ENCODE measurements at places on chromosomes 1 and 21.

DNA sequence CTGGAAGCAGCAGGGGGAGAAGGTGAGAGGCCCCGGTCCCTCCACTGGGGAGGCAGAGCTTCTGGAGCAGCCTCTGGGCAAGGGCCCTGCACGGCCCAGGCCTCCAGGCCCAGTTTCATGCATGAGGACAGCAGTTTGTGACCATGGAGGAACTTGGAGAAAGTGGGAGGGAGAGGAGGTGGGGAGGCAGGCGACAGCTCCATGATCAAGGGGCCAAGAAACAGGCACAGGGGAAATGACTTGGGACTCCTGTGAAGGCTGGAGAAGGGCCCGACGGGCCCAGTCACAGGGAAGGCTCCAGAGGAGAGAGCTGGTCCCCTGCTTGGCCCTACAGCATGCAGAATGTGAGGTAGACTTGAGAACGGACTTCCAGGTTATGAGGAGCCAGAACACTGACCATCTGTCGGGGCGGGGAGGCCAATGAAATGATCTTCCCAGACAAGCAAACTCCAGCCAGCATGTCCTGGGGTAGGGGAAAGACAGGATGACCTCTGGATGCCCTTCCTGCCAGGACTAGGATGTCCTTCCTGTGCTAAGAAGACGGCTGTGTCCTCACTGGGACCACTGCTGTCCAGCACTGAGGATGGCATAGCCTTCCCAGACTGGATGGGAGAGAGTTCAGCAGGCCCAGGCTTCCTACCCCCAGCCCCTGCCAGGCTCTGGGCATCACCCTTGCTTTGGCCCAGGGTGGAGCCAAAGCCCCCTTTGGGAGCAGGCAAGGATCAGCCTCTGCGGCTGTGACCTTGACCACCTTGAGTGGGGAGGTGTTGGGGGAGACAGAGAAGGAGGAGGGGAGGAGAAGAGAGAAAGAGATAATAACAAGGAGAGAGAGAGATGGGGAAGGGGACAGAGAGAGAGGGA lies 548.2 kb downstream of the PTPRU start:
- DNase-seq = no peak
- no peaks in the 10 kb centered on the region for H3K4me1 ChIP-seq
- no peak overlapping the region for H3K27ac ChIP-seq
- no peak overlapping the region for H3K4me3 ChIP-seq

DNA sequence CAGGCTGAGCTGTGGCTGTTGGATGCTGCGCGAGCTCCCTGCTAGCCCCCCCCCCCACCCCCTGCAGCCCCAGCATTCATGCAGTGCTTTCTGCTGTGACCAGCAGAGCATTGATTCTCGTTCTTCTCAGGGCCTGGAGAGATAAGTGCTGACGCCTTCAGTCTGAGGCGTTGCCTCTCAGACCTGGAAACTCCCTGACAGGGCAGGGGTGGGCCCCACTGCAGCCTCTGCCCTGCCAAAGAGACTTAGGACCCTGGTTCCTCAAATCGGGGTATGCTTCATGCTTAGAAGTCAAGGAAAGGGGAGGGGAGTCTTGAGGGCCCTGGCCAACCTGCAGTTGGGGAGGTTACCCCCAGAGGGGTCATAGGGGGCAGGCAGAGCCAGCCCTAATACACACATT lies 38.5 kb downstream of the PTPRF start:
- no peak overlapping the region for H3K4me3 ChIP-seq
- H3K27me3 ChIP-seq = no peaks in the 10 kb centered on the region
- no peak for DNase-seq
- H3K27ac ChIP-seq = no peak overlapping the region

DNA sequence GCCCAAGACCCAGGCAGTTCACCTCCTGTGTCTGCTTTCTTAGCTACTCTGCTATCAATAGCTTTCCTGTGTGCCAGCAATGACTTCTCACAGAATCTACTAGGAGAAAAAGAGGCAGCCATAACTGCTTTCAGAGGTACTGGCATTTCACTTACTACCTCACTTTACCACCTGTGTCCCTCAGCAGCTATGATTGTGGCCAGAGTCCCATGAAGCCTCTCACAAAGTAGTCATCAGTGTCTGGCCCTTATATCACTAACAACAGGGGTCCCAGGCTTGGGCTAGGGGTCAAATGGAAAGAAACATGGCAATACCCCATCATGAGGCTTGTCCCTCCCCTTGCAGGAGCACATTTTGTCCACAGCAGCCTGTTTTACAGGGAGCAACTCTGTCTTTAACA lies 62.7 kb upstream of the EPS8L3 start:
- no peaks in the 10 kb centered on the region for H3K27me3 ChIP-seq
- no peaks in the 10 kb centered on the region for H3K36me3 ChIP-seq
- H3K4me3 ChIP-seq = no peak overlapping the region
- no peaks in the 10 kb centered on the region for H3K4me1 ChIP-seq
- no peak overlapping the region for H3K27ac ChIP-seq

DNA sequence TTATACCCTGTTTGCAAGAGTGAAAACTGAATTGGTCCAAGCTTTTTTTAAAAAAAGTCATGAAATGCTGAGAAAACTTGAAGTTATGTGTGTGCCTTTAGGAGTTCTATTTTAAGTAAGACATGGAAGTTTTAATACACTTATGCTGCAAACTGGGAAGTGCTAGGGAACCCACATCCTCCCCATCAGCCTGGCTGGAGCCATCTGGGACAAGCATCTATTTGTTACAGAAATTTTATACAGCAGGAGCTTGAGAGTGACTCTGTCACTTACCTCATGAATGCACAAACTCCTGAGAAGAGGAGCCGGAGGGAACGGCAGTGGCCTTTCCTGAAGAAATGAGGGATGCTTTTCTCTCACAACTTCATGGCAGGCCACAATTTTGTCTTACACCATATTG lies 78.2 kb upstream of the SLC44A3 start:
- H3K4me1 ChIP-seq = no peaks in the 10 kb centered on the region
- H3K36me3 ChIP-seq = no peaks in the 10 kb centered on the region
- H3K27me3 ChIP-seq = no peaks in the 10 kb centered on the region
- no peak overlapping the region for H3K27ac ChIP-seq
- no peak for DNase-seq

- DNase-seq = peak; percentile 68
- no peak overlapping the region for H3K27ac ChIP-seq
- H3K4me1 ChIP-seq = peaks cover 18% of the 10 kb centered on the region
- peak overlapping the region; percentile 89 for H3K4me3 ChIP-seq
- H3K27me3 ChIP-seq = no peaks in the 10 kb centered on the region
- H3K36me3 ChIP-seq = peaks cover 8% of the 10 kb centered on the region
Measured at GRCh38 chr21:31557421-31558188, 101.9 kb upstream of the SOD1 start.

- no peaks in the 10 kb centered on the region for H3K27me3 ChIP-seq
- H3K27ac ChIP-seq = no peak overlapping the region
- H3K4me1 ChIP-seq = no peaks in the 10 kb centered on the region
- DNase-seq = no peak
Measured at GRCh38 chr1:160251011-160251410, 11.3 kb downstream of the DCAF8 start.

DNA sequence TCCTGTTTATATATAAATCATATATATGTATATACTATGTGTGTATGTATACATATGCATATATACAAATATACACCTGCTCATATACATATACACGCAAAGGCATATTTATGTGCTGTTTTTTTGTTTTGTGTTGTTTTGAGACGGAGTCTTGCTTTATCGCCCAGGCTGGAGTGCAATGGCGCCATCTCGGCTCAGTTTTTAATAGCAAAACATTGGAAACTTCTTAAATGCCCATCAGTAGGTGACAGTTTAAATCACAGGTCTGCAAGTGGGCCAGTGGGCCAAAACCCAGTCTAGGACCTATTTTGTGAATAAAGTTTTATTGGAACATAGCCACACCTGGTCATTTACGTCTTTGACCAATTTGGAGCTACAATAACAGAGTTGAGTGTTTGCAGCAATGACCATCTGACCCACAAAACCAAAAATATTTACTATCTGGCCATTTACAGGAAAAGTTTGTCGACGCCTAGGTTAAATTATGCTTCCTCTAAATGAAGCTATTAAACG lies 132.3 kb downstream of the TOMM20 start:
- DNase-seq = no peak
- H3K4me1 ChIP-seq = no peaks in the 10 kb centered on the region
- H3K4me3 ChIP-seq = no peak overlapping the region
- H3K27me3 ChIP-seq = no peaks in the 10 kb centered on the region

DNA sequence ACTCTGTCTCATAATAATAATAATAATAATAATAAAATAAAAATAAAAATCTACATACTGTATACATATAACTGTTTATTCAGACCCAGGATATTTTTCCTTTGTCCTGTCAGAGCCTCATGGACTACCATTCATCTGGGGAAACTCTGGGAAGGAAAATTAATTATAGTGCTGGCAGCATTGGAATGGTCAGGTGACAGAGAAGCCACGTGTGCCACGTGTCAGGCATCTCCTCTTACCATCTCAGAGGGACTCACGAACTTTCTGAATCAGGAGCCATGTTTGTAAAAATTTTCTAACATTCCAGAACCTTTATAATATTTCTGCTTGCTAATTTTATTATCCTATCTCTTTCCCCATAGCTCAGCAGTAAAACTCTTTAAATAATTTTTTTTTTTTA lies 97.8 kb upstream of the HNRNPU start:
- H3K4me3 ChIP-seq = no peak overlapping the region
- H3K27me3 ChIP-seq = no peaks in the 10 kb centered on the region
- H3K36me3 ChIP-seq = no peaks in the 10 kb centered on the region
- H3K4me1 ChIP-seq = no peaks in the 10 kb centered on the region
- no peak overlapping the region for H3K27ac ChIP-seq

- no peaks in the 10 kb centered on the region for H3K4me1 ChIP-seq
- H3K4me3 ChIP-seq = no peak overlapping the region
- DNase-seq = no peak
- H3K36me3 ChIP-seq = no peaks in the 10 kb centered on the region
- no peak overlapping the region for H3K27ac ChIP-seq
Measured at GRCh38 chr1:192797143-192797542, 11.7 kb upstream of the RGS2 start.

DNA sequence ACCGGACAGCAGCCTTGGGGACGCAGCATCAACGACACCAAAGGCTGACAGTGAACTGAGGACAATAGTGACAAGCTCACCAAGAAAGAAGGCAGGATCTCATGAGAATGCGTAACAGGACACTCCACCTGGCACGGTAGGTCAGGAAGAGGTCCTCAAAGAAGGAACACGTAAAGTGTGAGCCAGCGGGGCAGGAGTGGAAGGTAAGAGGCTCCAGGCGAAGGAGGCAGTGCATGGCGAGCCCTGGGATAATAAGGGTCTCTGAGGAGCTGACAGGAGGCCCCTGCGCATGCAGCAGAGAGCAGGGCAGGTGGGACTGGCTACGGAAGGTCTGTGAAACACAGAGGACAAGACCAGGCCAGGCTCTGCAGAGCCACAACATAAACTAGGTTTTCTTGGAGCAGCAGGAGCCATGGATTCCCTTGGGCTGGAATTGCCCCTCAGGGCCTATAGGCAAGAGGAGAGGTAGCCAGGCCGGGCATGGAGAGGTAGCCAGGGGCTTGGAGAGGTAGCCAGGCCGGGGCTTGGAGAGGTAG lies 8.2 kb downstream of the LSS start:
- no peak overlapping the region for H3K27ac ChIP-seq
- H3K4me3 ChIP-seq = no peak overlapping the region
- DNase-seq = no peak
- peaks cover 38% of the 10 kb centered on the region for H3K36me3 ChIP-seq

GRCh38 chr1:238811211-238811879 lies 575.0 kb upstream of the CHRM3 start:
- no peaks in the 10 kb centered on the region for H3K4me1 ChIP-seq
- no peak overlapping the region for H3K27ac ChIP-seq
- no peaks in the 10 kb centered on the region for H3K36me3 ChIP-seq
- no peak for DNase-seq

- H3K36me3 ChIP-seq = no peaks in the 10 kb centered on the region
- H3K4me1 ChIP-seq = no peaks in the 10 kb centered on the region
- DNase-seq = no peak
- H3K27me3 ChIP-seq = no peaks in the 10 kb centered on the region
- no peak overlapping the region for H3K4me3 ChIP-seq
- H3K27ac ChIP-seq = no peak overlapping the region
Measured at GRCh38 chr1:98962156-98962555, 42.5 kb downstream of the PLPPR5 start.

- no peak within 1 kb of the TSS for H3K27ac ChIP-seq
- H3K4me1 ChIP-seq = peaks cover 2% of the 10 kb centered on the region
- peaks cover 21% of the 10 kb centered on the region for H3K27me3 ChIP-seq
- peak within 1 kb of the TSS; percentile 82 for H3K4me3 ChIP-seq
Measured at GRCh38 chr1:32870615-32871363, at the start of gene FNDC5. Gene FNDC5 (minus strand): TSS chr1:32870912.

- H3K4me3 ChIP-seq = no peak overlapping the region
- H3K36me3 ChIP-seq = no peaks in the 10 kb centered on the region
- H3K4me1 ChIP-seq = no peaks in the 10 kb centered on the region
- peak; percentile 50 for DNase-seq
- no peak overlapping the region for H3K27ac ChIP-seq
Measured at GRCh38 chr1:46166521-46167462, 8.1 kb upstream of the TSPAN1 start.

- H3K4me1 ChIP-seq = no peaks in the 10 kb centered on the region
- no peaks in the 10 kb centered on the region for H3K27me3 ChIP-seq
- DNase-seq = no peak
- H3K36me3 ChIP-seq = no peaks in the 10 kb centered on the region
- H3K27ac ChIP-seq = no peak overlapping the region
Measured at GRCh38 chr21:26939601-26940111, 27.2 kb downstream of the ADAMTS5 start.

DNA sequence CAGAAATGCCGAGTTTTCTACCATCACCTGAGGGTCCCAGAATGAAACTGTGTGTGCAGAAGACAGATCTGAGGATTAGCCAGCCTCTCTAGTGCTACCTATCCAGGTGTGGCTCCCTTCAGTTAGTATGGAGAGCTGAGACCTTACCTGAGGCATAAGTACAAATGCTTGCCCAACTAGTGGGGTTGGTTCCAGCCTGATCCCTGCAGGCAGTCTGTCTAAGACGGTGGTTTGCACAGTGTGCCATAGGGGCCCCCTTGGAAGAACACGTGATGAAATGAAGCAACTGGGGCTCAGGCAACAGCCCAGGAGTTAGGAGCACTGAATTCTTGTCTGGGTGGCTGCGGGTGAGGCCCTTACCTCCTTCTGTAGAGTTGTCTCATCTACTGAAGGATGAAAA lies 15.6 kb downstream of the S100A7A start:
- H3K27ac ChIP-seq = no peak overlapping the region
- no peak overlapping the region for H3K4me3 ChIP-seq
- no peaks in the 10 kb centered on the region for H3K4me1 ChIP-seq
- H3K27me3 ChIP-seq = no peaks in the 10 kb centered on the region

DNA sequence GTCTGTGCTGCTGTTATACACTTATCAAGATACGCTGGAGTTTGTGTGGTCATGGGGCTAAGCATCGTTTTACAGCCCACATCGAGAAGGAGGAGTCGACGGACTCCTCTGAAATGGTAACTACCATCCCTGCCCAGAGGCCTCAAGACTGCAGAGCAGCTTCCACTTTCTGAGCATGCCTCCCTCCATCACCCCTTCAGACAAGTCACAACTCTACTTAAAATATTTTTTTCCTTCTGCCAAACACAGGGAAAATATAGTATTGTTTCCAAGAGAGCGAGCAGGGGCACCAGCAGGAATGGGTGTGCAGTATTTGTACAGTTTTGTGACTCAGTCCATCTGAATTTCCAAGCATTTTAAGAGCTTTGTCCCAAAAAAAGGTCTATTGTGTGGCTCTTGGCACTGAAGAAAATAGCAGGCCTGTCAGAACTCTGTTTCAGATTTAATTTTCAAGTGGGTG lies 14.1 kb downstream of the EVA1C start:
- H3K36me3 ChIP-seq = peaks cover 14% of the 10 kb centered on the region
- DNase-seq = no peak
- H3K27ac ChIP-seq = no peak overlapping the region
- H3K4me3 ChIP-seq = no peak overlapping the region
- peaks cover 6% of the 10 kb centered on the region for H3K4me1 ChIP-seq

Measured in H9 (cell line).